ENCODE measurements at places on chromosomes 6 and 20. TPM values are rescaled to one million over a fixed set of nuclear protein-coding genes. Genes with fewer than 3 reads are reported as not detected.

MATN4 gene
- total RNA-seq: not detected

TMC2 gene
- not detected for total RNA-seq

- DNase-seq: no peak
Observed at GRCh38 chr6:117515326-117515725, 32.9 kb downstream of the DCBLD1 start.

GRCh38 chr6:95109212-95109611, 468.1 kb upstream of the MANEA start:
- no peak for DNase-seq

DNA sequence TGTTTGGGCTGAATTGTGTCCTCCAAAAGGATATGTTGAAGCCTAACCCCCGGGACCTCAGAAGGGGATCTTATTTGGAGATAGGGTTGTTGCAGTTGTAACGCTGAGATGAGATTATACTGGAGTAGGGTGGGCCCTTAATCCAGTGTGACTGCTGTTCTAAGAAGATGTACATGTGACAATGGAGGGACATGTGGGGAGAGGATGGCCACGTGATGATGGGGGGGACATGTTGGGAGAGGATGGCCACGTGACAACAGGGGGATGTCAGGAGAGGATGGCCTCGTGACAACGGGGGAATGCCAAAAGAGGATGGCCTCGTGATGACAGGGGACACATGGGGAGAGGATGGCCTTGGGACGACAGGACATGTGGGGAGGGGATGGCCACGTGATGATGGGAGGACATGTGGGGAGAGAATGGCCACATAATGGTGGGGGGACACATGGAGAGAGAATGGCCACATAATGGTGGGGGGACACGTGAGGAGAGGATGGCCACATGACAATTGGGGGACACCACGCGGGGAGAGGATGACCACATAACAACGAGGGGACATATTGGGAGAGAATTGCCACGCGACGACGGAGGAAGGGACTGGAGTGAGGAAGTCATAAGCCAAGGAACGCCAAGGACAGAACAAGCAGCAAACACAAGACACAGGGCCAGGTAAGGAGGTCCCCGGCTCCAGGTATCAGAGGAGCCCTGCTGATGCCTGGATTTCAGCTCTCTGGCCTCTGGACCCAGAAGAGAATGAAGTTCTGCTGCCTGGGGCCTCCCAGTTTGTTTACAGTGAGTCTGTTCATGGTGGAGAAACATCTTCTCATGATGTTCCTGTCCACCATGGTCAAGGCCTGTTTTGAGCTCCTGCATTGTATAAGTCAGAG, 29.2 kb downstream of the SYNJ2 start:
- peak; percentile 33 for DNase-seq

DNA sequence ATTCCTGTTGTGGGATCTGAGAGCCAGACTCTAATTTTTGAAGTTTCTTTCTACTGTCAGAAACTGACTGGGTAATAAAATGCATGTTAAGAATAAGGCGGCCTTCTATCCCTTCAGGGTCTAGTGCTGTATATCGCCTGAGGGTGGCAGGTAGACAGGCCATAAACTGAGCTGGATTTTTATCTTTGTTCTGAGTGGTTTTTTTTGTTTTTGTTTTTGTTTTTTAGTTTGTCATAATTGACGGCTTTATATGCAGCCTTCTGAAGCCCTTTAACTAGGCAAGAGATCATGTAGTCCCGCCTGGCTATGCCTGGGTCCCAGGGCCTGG, 747.7 kb upstream of the ADGRB3 start:
- no peak for DNase-seq

DNA sequence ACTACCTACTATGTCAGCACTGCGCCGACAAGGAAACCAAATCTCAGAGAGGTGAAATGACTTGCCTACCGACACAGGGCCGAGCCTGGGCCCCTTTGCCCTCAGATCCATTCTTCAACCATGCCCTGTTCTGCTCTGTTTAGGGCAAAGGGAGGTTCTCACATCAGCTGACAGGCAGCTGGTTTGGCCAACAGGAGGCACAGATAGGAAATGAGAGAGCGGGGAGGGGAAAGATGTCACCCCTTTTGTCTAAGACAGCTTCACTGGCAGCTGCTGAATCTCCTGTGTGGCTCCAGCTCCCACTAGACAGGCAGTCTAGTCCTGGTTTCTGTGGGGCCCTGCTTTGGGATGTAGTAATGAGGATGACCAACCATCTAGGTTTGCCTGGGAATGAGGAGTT, 158.7 kb downstream of the TMEM200A start:
- DNase-seq: no peak

- DNase-seq: no peak
Observed at GRCh38 chr6:16653226-16653625, 108.0 kb downstream of the ATXN1 start.

DNA sequence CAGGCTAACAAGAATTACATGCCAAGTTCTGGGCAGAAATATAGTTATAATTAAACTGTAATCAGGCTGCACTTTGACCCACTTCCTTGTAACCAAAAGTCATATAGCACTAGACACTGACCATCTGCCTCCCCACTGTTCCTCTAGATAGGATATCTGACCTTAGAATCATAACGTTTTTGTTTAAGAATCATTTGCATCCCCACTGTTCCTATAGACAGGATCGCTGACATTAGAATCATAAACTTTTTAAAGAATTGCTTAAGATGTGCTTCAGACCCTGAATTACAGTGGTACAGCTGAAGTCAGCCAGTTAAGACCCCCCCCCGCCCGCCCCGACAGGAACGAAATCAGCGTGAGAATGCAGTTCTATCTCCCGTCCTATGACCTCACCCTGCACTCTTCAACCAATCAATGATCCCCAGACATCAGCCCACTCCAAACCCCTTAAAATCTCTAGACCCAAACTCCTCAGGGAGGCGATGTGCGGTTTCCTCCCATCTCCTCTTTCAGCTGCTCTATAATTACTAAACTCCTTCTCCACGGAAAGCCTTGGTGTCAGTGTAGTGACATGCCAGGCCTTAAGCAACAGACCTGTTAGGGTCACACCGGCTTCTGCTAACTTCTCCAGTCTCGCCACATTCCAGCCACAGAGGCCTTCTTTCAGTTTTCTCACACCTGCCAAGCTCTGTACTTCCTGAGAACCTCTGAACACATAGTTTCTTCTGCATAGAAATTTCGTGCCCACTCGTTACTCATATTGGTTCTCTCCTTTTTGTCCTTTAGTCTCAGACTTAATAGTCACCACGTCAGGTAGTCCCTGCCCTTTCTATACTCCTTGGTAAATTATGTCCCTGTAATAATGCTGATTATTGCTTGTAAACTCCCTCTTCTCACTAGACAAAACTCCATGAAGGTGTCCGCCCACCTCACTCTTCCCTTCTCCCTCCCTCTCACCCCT, 93.5 kb downstream of the DTNBP1 start:
- DNase-seq: no peak

GRCh38 chr6:48610846-48611245, 499.8 kb upstream of the PTCHD4 start:
- no peak for DNase-seq

DNA sequence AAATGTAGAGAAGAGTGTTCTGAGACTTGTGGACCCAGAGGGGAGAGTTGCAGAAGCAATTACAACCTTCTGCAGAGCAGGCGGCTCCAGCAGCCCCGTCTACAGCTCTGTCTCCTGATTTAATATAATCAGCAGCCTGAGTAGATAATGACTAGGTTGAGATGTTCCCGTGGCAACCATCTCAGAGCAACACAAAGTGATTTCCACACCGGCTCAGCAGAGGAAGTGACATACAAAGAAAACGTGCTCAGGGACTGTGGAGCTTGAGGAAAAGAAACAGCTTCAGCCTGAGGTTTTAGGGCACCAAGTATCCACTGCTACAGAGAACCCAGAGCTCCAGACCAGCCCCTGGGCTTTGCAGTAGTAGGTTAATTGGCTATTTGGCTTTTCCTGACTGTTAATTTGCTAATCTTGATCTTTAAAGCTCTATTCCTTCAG, 136.4 kb downstream of the MTFR2 start:
- no peak for DNase-seq

GRCh38 chr20:45823949-45824835, 2.9 kb downstream of the TNNC2 start:
- no peak for DNase-seq

DNA sequence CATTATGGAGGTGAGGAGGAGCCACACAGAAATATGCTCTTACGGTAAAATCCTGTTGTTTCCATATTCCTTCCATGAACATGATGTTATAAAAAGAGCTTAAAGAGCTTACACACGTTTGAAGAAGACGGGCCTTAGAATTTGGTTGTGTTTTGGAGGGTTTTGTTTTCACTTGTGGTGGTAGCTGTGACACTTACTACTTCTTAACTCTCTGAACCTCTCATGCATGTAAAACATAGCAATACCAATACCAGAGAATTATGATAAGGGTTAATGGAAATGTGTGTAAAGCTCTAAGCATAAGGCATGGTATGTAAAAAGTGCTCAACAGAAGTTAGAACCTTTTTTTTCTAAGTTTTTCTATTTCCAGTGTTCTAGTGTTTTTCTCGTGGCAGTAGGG, 256.1 kb upstream of the KCNQ5 start:
- DNase-seq: no peak

All from cardiac septum (tissue), 1 donor.